SJSA1 (cell line): ENCODE measurements at places on chromosomes 13 and 19.

- DNase-seq: no peak
These were observed 9.3 kb downstream of the ZNF787 start for GRCh38 chr19:56111601-56112312.

DNA sequence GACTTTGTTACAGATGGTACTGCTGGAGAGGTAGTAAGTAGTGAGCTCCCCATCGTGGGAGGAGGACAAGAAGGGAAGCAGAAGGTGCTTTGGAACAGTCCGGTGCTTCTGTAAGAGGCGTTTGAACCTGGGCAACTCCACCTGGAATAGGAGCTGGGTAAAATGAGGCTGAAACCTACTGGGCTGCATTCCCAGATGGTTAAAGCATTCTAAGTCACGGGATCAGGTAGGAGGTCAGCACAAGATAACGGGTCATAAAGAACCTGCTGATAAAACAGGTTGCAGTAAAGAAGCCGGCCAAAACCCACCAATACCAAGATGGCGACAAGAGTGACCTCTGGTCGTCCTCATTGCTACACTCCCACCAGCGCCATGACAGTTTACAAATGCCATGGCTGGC, 5.1 kb downstream of the ANKLE1 start:
- no peak for DNase-seq

DNA sequence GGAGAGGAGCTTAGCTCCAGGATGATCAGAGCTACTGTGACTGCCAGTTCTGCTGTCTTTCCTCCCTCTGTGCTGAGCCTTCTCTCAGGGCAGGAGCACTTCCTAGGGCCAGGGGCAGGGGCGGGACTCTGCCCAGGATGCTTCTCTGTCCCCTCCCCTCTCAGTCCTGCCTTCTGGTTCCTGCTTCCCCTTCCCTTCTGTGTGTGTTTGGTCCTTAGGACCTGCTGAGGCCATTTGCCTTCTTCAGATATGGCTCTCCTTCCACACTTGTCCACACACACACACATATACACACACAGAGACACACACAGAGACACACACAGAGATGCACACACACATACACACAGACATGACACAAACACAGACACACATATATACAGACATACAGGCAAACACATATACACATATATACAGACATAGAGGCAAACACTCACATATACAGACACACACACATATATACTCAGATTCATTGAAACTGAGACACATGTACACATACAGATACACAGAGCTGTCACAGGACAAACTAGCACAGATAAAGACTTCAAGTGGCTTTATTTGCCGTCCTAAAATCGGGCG, 22.0 kb upstream of the CD177 start:
- DNase-seq: no peak

GRCh38 chr13:79723519-79724024, 242.6 kb downstream of the NDFIP2 start:
- no peak for DNase-seq

DNA sequence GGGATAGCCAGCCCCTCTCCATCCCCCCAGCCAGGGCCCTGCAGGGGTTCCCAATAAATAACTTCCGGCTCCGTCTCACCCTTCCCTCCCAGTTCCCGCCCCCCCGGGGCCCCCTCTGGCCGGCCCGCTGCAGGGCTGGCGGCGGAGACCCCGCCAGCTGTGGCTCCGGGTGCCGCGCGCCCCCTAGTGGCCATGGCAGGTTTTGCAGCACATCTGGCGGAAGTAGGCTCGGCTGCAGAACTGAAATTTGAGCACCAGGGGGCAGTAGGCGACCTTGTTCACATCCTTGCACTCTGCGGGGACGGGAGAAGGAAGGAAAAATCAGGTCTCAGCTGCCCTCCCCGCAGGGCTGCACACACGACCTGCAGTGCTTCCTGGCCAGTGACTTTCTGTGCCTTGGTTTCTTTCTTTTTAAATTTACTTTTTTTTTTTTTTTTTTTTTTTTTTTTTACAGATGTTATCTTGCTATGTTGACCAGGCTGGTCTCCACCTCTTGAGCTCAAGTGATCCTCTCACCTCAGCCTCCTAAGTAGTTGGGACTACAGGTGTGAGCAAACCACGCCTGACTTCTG, 3.6 kb upstream of the MYO1F start:
- DNase-seq: peak; percentile 87

- DNase-seq: no peak
These were observed 16.0 kb downstream of the CAMSAP3 start for GRCh38 chr19:7611541-7612279.

GRCh38 chr19:15381429-15381828, 1.8 kb upstream of the AKAP8 start:
- no peak for DNase-seq

DNA sequence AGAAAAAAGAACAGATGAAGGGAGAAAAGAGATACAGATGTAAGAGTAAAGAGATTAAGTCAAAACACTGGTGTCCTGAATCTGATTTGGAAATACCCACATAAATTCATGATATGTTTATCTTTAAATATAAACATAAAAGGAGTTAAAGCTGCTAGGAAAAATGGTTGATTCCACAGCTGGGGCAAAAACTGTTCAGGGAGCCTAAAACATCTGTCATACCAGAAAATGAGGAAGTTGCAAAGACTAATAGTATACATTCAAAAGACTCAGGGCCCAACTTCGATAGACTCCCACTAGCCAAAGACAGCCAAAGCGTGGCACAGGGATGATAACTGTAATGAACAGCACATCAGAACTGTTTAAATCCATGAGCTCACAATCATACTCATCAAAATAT, 62.0 kb downstream of the ABCC4 start:
- no peak for DNase-seq

- DNase-seq: peak; percentile 89
These were observed 256.0 kb upstream of the IRS2 start for GRCh38 chr13:110042253-110042950.

DNA sequence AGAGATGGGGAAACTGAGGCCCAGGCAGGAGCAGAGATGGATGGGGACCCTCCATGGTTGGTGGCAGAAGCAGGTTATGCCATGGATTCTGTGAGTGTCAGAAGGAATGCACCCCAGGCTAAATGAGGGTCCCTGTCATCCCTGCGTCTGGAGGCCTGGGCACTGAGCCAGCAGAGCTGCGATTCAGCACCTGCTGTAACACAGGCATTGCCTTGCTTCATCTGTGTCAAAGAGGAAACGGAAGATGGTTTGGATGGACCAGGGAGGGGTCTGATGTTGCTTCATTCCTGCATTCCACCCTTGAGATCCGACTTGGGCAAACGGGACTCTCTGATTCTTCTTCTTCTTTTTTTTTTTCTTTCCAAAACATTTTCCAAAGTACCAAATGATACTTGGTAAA, 1.2 kb downstream of the C5AR1 start:
- no peak for DNase-seq

- DNase-seq: no peak
These were observed 101.8 kb upstream of the MBNL2 start for GRCh38 chr13:97120346-97120745.

- DNase-seq: no peak
These were observed 247.0 kb downstream of the GPC6 start for GRCh38 chr13:93473441-93474270.

- DNase-seq: no peak
These were observed 7.1 kb upstream of the DOCK6 start for GRCh38 chr19:11269408-11269807.

GRCh38 chr13:70732611-70733010, 624.4 kb upstream of the KLHL1 start:
- no peak for DNase-seq

DNA sequence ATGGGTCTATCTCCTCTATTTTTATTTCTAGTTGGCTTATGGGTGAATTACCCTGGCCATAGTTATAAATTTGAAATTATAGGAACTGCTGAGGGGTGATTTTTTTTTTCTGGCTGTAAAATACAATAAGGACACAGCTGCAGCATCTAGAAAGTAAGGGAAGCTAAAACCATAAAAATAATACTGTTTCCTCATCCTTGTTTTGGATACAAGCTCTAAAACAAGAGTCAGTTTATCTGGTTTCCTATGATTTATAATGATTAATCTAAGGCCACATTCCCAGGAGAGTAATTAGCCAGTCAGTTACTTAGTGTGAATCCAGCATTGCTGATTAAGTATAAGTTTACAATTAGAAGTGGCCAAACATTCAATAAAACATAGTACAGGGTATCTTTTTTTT, 219.1 kb upstream of the NBEA start:
- no peak for DNase-seq

DNA sequence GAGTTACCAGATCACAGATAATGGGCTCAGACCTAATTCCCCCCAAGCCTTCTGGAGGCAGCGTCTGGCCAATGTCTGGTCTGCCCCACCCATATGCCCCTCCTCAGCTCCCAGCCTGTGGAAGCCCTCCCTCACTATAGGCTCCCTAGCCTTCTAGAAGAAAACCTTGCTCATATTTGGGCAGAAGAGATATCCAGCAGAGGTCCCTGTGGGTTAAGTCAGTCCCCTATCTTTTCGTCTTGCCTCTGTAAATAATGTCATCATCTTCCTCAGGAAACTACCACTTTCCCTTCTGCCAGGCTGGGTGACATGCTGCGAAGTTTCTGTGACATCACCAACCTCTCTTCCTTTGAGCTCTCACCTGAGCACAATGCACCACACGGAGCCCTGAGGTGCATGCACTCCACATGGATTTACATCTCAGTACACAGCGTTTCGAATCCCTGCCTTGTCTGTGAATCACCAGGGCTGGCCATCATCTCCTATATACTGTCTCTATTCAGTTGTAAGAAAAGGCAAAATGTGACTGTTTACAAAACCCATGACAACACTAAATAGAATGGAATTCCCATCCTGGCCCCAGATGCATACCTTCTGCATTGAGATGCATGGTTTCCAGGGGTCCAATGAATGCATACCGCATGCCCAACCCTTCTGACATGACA, 112.8 kb downstream of the CRYL1 start:
- DNase-seq: no peak
